Endodermal cell (in vitro differentiated cells): ENCODE measurements at places on chromosomes 3 and 15. TPM values are rescaled to one million over a fixed set of nuclear protein-coding genes. Genes with fewer than 3 reads are reported as not detected.

- no peak overlapping the region for H3K27ac ChIP-seq
- H3K27me3 ChIP-seq, result no peaks in the 10 kb centered on the region
- no peak overlapping the region for H3K4me3 ChIP-seq
- no peaks in the 10 kb centered on the region for H3K4me1 ChIP-seq
- no peak for DNase-seq
- H3K36me3 ChIP-seq, result no peaks in the 10 kb centered on the region
Observed at GRCh38 chr15:56772868-56773639, 39.7 kb upstream of the ZNF280D start.

GRCh38 chr3:141259821-141260629 lies 28.4 kb downstream of the PXYLP1 start:
- H3K27me3 ChIP-seq, result no peaks in the 10 kb centered on the region
- H3K27ac ChIP-seq, result peak overlapping the region; percentile 44
- no peak overlapping the region for H3K4me3 ChIP-seq
- H3K36me3 ChIP-seq, result peaks cover 26% of the 10 kb centered on the region
- no peaks in the 10 kb centered on the region for H3K4me1 ChIP-seq

DNA sequence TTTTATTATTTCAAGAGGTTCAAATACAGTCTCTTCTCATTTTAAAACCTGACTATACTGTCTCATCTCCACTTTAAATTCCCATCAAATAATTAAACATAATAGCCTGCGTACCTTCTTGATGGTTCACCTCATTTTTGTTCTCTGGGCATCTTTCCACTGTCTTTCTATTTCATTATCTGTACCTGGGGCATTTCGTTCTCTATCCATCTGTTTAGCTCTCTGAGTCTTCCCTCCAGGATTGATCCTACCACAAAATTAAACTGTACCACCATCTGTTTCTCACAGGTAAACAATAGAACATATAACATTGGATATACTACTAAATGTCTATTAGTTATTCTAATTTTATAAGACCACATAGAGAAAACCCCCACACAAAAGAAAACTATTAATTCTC lies 1331.4 kb downstream of the NSUN3 start:
- H3K27ac ChIP-seq, result no peak overlapping the region
- no peak for DNase-seq
- no peak overlapping the region for H3K4me3 ChIP-seq
- H3K36me3 ChIP-seq, result no peaks in the 10 kb centered on the region
- no peaks in the 10 kb centered on the region for H3K4me1 ChIP-seq
- no peaks in the 10 kb centered on the region for H3K27me3 ChIP-seq

The AGBL1 gene
- total RNA-seq, result 0.07 and 0.14 TPM in 2 replicates

The ANKRD34C gene
- total RNA-seq, result not detected in 2 replicates

The CIB2 gene
- 41.7 and 44.4 TPM in 2 replicates for total RNA-seq

- H3K4me3 ChIP-seq, result no peak overlapping the region
- DNase-seq, result no peak
- no peak overlapping the region for H3K27ac ChIP-seq
Observed at GRCh38 chr3:11479221-11479620, 164.5 kb downstream of the VGLL4 start.

DNA sequence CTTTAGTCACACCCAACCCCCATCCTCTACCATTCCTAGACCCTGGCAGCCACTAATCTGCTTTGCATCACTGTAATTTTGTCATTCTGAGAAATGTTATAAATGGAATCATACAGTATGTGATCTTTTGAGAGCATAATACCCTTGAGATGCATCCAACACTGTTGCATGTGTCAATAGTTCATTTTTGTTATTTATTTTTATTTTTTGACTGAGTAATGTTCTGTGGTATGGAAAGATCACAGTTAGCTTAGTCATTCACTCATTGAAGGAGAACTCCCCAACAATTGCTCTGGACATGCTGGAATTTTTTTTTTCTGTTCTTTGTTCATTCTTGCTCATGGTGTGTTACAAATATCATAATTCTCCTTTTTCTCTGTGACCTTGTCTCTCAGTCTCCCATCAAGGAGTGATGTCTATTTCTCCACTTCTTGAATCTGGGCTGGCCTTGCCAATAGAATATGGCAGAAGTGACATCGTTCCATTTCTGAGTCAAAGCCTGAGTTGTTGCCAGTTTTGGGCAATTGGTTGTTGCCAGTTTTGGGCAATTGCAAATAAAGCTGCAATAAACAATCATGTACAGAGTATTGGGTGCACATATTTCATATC lies 6.8 kb upstream of the ADPGK start:
- no peak overlapping the region for H3K27ac ChIP-seq
- no peak for DNase-seq
- H3K4me3 ChIP-seq, result no peak overlapping the region
- no peaks in the 10 kb centered on the region for H3K4me1 ChIP-seq
- no peaks in the 10 kb centered on the region for H3K27me3 ChIP-seq

- H3K36me3 ChIP-seq, result no peaks in the 10 kb centered on the region
- no peak overlapping the region for H3K27ac ChIP-seq
- DNase-seq, result peak; percentile 72
- no peak overlapping the region for H3K4me3 ChIP-seq
- no peaks in the 10 kb centered on the region for H3K4me1 ChIP-seq
Observed at GRCh38 chr3:40192628-40193027, 116.9 kb upstream of the EIF1B start.
